ENCODE measurements at places on chromosomes 16 and 17.

GRCh38 chr17:44575403-44575802 lies 18.1 kb downstream of the FZD2 start:
- DNase-seq, result no peak

DNA sequence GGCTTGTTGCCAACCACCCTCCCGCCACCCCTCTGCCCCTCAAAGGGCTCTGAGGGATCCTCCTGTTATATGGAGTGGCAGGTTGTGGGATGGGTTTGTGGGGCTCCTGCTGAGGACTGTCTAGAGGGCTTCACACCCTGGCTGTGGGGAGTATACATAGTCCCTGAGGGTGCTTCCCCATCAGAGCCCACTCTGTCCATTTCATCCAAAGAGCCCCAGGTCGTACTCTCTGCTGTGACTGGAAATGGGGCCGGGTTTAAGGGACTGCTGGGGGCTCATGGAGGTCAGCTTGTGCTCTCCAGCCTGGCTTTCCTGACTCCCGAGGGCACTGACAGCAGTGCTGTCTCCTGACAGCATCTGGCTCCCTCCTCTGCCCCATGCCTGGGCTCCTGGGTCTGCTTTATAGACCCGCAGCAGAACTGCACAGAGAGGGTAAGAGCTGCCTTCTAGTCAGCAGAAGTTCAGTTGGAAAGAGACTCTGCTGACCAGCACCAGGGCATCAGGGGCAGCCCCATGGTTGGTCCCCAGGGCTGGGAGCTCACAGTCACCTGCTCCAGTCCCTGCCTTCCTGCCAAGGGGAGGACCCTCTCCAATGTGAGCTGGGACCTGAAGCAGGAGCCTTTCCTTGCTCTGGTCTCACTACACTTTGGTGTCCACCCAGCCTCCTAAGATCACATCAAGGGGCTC lies 17.8 kb upstream of the TNS4 start:
- no peak for DNase-seq

- peak; percentile 87 for DNase-seq
Measured at GRCh38 chr17:58330997-58331814, 2.6 kb upstream of the TSPOAP1 start.

- no peak for DNase-seq
Measured at GRCh38 chr17:46126840-46127239, 66.4 kb downstream of the KANSL1 start.

- DNase-seq, result peak; percentile 30
Measured at GRCh38 chr17:39151943-39152818, 744 bp upstream of the PLXDC1 start.

GRCh38 chr17:74158761-74159160 lies 44.7 kb upstream of the RPL38 start:
- DNase-seq, result no peak

- no peak for DNase-seq
Measured at GRCh38 chr16:46743232-46743719, 4.9 kb downstream of the MYLK3 start.

GRCh38 chr16:51697454-51697853 lies 546.4 kb upstream of the SALL1 start:
- no peak for DNase-seq

DNA sequence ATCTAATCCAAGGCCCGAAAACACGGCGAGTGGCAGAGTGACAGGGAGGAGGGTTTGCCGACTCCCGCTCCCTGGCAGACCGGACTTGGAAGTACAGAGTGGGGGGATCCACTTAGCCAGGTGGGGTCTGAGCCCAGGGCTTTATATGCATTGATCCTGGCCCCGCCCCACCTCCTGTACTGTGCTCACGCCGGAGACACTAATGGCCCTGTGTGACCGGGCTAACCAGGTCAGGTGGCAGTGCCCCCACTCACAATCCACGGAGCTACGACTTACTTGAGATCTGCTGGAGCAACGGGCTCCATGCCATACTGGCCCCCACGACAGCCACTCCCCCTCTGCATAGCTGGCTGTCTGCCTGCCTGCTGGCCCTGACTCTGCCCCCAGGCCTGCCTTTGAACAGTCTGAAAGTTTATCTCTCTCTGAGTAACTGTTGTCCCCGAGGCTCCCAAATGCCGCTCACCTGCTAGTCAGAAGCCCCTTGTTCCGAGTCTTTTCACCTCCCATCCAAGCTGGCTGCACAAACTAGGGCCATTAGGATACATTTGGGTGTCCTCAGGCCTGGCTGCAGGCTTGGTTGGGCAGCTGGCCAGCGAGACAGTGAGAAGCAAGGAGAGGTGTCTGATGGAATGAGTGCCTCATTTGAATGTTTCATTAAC lies 28.0 kb downstream of the CACNA1G start:
- DNase-seq, result no peak

- no peak for DNase-seq
Measured at GRCh38 chr16:84294531-84295142, at the start of gene WFDC1. TSS of gene WFDC1 (plus strand) at chr16:84294878. CDS start at chr16:84294972, 94 bp downstream.

DNA sequence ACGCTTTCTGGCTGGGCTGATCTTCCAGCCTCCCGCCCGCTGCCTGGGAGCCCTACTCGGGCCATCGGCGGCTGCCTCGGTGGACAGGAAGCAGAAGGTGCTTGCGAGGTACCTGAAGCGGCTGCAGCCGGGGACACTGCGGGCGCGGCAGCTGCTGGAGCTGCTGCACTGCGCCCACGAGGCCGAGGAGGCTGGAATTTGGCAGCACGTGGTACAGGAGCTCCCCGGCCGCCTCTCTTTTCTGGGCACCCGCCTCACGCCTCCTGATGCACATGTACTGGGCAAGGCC lies 30.7 kb downstream of the CIITA start:
- no peak for DNase-seq

DNA sequence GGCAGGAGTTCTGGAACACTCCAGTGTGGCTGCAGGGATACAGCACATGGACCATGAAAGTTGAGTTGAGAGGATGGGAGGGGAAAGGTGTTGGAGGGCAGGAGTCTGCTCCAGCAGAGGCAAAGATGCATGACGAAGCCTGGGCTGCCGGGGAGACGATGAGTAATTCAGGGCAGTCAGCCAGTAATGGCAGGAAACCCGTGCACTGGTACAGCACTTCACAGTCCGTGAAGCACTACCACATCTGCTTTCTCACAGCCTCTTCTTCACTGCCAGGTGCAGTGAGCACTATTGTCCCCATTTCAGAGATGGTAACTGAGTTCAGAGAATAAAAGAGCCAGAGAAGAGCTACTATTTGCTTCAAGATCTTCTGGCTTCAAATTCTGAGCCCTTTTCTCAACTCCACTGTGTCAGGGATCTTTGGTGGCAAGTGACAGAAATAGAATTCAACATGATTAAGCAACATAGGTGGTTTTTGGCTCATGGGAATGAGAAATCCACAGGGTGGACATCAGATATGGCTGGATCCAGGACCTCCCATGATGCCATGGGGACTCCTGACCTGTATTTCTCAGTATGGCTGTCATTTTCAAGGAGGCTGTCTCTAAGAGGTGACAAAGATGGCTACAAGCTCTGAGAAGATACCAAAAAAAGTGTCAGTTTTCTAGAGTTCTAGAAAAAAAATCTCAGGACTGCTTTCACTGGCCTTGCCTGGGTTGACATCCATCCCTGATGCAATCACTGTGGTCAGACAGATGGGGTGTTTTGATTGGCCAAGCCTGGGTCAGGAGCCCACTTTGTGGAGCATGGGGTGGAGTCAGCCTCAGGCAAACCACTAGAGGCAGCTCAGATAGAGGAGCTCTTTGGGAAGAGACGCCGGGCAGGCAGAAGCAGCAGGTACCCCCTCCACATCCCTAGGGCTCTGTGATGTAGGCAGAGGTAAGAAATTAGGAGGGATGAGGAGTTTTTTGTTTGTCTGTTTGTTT lies 24.7 kb downstream of the IL21R start:
- peak; percentile 76 for DNase-seq

GRCh38 chr16:30184891-30185682 lies 1.7 kb downstream of the CORO1A start:
- DNase-seq, result peak; percentile 30

- no peak for DNase-seq
Measured at GRCh38 chr17:12883472-12883871, 94.2 kb downstream of the ARHGAP44 start.

- DNase-seq, result no peak
Measured at GRCh38 chr17:48241131-48241591, 133.6 kb downstream of the SNX11 start.

GRCh38 chr16:70665806-70666735 lies 19.7 kb downstream of the IL34 start:
- no peak for DNase-seq

- no peak for DNase-seq
Measured at GRCh38 chr17:27339198-27339835, 45.4 kb downstream of the WSB1 start.

DNA sequence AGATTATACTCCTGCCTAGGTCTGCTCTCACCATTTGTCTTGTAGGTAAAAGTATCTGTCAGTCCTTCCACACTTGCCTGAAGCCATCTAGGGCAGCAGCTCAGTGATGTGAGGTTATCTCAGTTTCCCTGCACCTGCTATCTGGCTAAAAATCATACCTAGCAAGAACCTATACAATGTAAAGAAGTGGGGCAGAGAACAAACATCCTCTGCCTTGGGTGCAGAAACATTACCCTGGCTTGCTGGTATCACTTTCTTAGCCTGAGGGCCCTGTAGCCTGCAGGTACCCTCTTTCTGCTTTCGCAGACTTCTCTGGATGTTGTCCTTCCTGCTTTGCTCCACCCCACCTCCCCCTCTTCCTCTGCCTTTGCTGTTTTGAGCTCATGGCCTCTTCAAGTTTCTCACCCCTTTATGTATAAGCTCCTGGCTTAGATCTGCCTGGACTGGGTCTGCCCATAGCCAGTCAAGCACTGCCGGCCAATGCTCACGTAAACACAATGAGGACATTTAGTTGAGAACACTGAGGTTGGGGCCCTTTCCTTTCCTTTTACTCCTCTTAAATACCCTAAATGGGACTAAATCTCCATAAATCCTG lies 8.7 kb upstream of the SDK2 start:
- DNase-seq, result no peak

DNA sequence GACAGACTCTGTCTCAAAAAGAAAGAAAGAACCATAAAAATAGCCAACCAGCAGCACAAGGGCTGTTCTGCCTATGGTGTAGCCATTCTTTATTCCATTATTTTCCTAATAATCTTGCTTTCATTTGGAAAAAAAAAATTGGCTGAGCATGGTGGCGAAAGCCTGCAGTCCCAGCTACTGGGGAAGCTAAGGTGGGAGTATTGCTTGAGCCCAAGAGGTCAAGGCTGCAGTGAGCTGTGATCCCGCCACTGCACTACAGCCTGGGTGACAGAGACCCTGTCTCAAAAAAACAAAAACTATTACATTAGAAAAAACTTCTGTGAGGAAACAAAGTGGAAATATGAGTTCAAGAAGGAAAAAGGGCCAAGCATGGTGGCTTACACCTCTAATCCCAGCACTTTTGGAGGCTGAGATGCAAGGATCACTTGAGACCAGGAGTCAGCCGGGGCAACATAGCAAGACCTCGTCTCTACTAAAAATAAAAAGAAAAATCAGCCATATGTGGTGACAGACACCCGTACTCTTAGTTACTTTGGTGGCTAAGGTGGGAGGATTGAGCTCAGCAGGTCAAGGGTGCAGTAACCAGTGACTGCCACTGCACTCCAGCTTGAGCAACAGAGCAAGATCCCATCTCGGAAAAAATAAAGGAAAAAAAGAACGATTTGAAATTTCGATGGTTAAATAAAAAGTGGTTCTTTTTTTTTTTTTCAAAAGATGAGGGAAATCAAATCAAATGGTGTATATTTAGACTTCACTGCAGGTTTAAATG lies 2.5 kb downstream of the DCAKD start:
- DNase-seq, result no peak

DNA sequence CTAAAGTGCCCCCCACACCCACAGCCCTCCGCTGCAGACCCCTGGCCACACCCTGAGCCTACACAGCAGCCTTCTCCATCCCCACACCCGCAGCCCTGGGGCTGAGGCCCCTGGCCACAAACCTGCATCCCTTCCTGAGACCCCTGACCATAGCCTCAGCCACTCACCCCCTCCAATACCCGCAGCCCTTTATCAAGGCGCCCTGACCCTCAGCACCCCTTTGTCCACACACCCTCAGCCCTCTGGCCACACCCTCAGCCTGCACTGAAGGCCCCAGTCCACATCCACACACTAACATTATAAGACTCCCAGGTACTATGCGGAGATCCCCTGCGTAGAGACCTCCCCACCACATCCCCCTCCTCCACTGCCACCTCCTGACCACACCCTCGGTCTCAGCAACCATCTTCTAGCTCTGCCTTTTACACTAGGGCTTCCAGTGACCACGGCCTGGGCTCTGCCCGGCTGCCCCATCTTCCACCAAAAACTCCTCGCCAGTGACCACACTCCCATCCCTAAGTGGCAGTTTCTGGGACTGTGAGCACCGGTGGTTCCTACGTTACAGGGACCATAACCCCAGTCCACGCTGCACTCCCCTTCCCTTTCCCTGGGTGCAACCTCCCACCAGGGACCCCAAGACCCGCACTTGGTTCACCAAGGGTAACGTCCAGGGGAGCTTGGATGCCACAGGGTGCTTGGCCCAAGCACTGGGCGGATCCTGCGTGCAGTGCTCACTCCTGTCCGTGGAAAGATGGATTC lies 818 bp downstream of the TPPP3 start:
- no peak for DNase-seq

GRCh38 chr17:21299981-21300600 lies 15.6 kb downstream of the MAP2K3 start:
- no peak for DNase-seq

- DNase-seq, result no peak
Measured at GRCh38 chr16:84810518-84811273, 9.1 kb upstream of the CRISPLD2 start.

- no peak for DNase-seq
Measured at GRCh38 chr16:66036793-66037715, 329.4 kb upstream of the CDH5 start.

- no peak for DNase-seq
Measured at GRCh38 chr16:1090620-1091587, 5.1 kb downstream of the C1QTNF8 start.

- no peak for DNase-seq
Measured at GRCh38 chr17:235831-236640, 54.6 kb upstream of the DOC2B start.

- DNase-seq, result no peak
Measured at GRCh38 chr17:17937201-17937853, 34.9 kb downstream of the TOM1L2 start.

GRCh38 chr17:78323826-78324390 lies 36.0 kb downstream of the SOCS3 start:
- no peak for DNase-seq

- DNase-seq, result no peak
Measured at GRCh38 chr16:31228206-31228605, 11.3 kb upstream of the PYDC1 start.

- DNase-seq, result no peak
Measured at GRCh38 chr16:2370721-2371120, 30.2 kb upstream of the ABCA3 start.

DNA sequence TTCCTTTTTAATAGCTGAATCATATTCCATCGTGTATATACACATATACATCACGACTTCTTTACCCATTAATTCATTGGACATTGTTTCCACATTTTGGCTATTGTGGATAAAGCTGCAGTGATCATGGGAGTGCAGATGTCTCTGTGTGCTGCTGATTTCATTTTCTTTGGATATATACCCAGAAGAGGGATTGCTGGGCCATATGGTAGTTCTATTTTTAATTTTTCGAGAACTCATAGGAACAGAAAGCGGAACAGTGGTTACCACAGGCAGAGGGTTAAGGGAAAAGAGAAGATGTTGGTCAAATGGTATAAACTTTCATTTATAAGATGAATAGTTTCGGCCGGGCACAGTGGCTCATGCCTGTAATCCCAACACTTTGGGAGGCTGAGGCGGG lies 187.4 kb upstream of the MYOCD start:
- no peak for DNase-seq

- DNase-seq, result no peak
Measured at GRCh38 chr16:57623251-57624043, 5.0 kb upstream of the ADGRG1 start.
